ENCODE measurements at places on chromosomes 5 and 9.

DNA sequence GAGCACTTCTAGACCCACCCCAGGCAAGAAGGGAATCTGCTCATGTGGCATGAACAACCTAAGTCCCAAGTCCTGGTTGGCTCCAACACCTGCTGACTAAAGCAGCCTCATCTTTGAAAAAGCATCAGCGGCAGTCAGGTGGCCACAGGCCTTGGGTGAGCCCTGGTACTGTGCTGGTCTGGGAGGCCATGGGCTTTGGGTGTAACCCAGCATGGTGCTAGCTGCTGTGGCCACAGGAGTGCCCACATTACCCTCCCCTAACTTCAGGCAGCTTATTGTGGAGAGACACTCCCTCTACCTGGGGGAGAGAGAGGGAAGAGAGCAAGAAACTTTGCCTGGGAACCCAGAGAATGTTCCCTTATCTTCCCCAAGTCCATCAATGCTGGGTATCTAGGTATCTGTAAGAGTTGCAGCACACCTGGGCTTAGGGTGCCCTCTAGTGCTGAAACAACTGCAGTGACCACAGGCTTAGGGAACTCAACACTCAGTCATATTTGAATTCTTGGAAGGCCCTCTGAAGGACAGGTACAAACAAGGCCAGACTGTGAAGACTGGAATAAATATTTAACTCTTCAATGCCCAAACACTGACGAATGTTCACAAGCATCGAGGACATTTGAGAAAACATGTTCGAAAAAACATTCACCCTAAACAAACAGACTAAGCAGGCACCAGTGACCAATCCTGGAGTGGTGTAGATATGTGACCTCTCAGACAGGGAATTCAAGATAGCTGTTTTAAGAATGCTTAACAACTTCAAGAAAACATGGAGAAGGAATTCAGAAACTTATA is 69.9 kb upstream of the OR2K2 start:
- no peak for DNase-seq

DNA sequence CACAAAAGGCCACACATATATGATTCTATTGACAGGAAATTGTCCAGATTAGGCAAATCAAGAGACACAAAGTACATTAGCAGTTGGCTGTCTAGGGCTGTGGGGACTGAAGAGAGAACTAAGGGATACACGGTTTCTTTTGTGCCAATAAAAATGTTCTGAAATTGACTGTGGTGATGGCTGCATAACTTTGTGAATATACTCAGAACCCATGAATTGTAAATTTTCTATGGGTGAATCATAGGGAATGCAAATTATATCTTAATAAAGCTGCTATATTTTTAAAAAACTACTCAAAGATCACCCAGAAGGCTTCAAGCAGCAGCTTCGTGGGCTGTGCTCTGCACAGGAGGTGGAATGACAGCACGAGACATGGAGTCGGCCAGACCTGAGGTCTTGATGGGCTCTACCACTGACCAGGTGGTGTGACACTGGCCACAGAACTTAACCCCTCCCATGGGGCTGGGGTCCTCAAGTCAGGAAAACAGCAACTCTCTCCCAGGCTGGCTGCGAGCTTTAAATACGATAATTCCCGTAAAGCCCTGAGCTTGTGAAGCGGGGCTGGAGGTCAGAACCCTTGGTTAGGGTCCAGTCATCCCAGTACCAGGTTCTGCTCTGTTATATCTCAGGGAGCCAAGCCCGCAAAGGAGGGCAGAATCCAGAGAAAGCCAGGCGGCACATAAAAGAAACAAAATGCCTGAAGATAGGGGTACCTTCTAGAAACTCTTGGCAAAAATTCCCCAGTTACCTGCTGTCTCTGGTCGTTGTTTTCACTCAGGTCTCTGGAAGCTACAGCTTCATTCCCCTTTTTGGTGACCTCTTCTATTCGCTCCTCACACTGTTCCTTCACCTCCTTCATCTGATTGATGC is 59.1 kb downstream of the GOLM1 start:
- DNase-seq, result no peak

GRCh38 chr9:89642789-89643188 is 38.0 kb downstream of the GADD45G start:
- no peak for DNase-seq

DNA sequence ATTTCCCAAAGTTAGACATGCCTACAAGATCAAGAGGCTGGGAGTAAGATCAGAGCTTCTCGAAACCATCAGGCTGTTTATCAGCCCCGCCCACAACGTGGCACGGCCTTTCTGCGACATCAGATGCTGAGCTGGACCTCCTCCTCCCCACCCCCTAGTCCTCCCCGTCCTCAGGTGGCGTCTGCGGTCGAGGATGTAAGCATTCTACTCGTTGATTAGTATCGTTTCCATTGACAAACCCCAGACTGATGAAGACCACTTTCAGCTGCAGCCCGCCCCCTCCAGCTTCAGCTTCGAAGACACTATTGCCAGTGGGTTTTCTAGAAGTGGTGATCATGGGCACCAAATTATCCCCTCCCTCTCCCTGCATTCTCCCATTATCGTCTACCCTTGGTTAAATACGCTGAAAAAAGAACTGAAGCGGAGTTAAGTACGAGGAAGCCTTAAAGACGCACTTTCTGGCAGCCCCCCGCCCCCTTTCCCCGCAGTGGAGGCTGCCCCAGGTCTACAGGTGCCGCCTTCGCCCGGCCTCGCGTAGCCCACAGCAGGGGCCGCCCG is 1.1 kb downstream of the PPIC start:
- peak; percentile 22 for DNase-seq

GRCh38 chr9:134660407-134660806 is 18.8 kb downstream of the COL5A1 start:
- DNase-seq, result no peak

GRCh38 chr9:80020530-80020929 is 448.8 kb downstream of the TLE4 start:
- DNase-seq, result no peak

- DNase-seq, result no peak
These were observed 244.7 kb upstream of the SLC24A2 start for GRCh38 chr9:20033511-20033910.

GRCh38 chr9:83598487-83598886 is 24.5 kb upstream of the IDNK start:
- DNase-seq, result no peak

- no peak for DNase-seq
These were observed 18.3 kb downstream of the RNF180 start for GRCh38 chr5:64183956-64184355.

DNA sequence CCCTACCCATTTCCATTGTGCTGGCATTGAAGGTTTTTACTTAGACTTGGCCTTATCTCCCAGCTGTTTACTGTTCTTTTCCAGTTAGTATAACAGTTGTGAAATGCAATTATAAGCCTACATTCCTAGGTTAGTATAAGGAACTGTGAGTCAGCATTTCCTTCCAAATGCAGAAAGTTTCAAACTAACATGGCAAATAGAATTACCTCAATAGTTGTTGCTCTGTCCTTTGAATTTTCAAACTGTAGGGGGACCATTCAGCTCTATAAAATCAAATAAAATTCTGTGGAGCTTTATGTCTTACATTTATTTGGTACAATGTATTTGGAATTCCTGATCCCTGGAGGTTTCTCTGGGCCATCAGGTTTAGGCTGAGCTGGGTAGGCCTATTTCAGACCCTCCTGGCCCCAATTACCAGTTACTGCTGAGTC is 47.2 kb downstream of the ARHGEF28 start:
- DNase-seq, result peak; percentile 70

Measured in kidney capillary endothelial cell (primary cell).